NB4 (cell line): ENCODE measurements at places on chromosomes 6 and 20.

GRCh38 chr6:44980841-44981240 is 347.3 kb upstream of the RUNX2 start:
- no peak for DNase-seq

DNA sequence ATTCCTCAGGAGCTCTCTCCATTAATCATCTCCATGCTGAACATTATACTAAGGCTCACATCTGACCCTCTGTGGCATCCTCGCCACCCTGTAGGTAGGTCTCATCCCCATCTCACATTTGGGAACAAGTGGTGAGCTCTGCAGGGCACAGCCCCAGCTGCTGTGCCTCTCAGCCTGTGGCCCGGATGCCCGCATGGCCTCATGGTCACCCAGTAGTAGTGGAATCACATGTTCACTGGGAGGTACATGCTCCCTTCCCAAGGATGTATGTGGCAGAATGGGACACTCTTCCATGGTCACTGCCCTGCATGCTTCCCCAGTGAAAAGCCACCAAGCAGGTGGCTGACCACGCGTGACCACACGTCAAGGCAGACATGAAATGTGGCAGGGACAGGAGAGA is 26.3 kb upstream of the APMAP start:
- DNase-seq: no peak

DNA sequence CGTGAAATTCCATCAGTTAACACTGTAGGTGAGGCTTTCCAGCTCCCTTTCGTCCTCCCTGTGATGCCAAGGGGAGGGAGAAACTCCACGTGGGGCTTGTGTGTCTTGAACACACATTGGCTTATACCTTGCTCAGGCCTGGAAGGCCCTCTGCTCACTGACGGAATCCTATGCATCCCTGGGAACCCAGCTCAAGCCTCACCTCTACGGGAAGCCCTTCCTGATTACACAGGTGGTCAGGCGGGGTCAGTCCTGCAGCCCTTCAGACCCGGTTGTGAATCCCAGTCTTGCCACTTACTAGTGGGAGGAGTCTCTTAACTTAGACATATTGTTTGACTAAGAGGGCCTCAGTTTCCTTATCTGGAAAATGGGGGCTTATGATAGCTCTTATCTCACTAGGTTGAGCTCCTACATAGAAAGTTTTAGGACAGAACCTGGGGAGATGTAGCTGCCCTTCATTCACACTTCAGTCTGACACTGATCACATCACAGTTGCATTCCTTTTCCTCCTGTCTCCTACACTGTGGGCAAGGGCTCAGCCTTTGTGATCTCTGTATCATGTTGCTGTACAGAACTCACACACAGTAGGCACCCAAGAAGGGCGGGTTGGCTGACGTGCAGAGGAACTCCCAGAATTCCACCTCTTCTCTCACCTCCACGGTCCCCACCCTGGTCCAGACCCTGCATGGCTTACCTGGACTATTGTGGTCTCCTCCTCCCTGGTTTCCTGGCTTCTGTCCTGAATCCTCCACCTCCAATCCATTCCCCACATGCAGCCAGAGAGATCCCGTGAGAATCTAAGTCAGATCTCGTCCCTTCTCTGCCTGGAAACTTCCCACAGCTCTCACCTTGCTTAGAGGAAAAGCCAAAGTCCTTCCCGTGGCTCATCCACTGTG is 129.6 kb downstream of the CEBPB start:
- no peak for DNase-seq

DNA sequence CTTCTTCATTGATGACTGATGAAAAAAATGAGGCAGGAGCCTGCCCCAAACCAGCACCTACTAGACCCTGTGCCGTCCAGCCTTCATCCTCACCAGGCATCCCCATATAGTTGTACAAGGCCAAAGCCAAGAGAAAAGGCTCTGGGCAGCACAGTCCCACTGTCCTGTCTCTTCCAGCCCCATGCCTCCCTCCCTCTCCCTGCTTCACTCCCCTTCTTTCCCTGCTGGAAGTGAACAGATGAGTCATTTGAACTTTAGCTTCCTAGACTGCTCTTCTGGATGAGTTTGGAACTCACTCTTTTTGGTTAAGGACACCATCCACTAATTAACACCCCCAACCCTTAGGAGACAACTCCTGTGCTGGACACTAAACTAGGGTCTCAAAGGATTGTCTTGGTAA is 235.2 kb downstream of the LRFN2 start:
- no peak for DNase-seq

GRCh38 chr6:32112431-32112980 is 3.4 kb upstream of the TNXB start:
- DNase-seq: no peak

DNA sequence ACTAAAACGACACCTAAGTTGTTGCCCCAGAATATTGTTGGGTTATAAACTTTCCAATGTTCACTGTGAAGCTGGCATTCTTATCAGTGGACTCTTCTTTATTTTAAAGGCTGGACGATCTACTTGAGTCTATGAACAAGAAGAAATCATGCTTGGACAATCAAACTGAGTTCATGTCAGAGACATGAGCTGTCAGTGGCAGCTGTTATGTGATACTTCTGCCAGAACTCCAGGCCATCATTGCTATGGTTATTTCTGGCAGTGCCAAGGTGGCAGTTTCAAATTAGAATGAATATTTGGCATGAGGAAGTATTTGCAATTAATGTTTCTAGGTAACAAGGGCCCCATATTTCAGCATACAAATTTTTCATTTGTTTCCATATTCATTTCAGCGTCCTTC is 417.3 kb downstream of the LMBRD1 start:
- no peak for DNase-seq

DNA sequence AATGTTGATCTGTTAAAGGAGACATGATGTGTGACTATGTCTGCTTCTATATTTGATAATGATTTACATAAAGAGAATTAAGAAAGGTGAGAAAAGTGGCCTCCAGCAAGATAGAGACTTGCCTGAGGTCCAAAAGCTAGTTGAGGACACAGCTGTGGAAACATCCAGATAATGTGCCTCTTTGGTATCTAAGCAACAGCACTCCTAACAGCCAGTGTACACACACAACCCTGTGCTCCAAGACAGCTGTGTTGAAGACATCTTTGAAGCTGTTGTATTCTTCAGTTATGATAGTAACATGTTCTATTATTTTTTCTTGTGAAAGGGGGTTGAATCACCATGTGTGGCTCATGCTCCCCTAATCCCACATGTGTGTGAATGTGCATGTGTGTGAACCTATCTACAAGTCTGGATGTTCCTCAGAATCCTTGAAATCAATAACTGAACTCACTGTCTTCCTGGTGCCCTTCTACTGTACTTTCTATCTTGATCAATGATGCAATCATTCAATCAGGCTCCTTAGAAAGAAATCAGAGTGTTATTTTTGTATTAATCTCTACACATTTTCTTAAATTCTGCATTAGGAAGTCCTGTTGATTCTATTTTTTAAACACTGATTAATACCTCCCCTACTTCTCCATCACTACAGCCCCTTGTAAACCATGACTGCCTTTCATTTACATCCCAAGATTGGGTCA is 116.7 kb upstream of the SSTR4 start:
- no peak for DNase-seq

DNA sequence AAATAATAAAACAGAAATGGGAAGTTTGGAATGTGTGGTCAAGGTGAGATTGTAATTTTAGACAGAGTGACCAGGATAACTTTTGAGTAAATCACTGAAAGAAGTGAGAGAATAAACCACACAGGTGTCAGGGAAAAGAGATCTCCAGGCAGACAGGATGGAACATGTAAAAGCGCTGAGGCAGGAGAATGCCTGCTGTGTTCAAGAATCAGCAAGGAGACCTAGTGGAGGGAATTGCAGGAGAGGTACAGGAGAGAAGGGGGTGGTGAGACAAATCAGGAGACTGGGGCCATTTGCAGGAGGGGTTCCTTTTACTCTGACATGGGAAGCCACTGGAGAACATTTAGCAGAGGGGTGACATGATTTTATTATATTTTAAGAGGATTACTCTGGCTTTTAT is 456.7 kb downstream of the NKAIN2 start:
- no peak for DNase-seq

- peak; percentile 90 for DNase-seq
Observed at GRCh38 chr6:26556263-26557070, 18.3 kb downstream of the HMGN4 start.

GRCh38 chr20:64044484-64045247 is 4.8 kb downstream of the SOX18 start:
- DNase-seq: no peak

DNA sequence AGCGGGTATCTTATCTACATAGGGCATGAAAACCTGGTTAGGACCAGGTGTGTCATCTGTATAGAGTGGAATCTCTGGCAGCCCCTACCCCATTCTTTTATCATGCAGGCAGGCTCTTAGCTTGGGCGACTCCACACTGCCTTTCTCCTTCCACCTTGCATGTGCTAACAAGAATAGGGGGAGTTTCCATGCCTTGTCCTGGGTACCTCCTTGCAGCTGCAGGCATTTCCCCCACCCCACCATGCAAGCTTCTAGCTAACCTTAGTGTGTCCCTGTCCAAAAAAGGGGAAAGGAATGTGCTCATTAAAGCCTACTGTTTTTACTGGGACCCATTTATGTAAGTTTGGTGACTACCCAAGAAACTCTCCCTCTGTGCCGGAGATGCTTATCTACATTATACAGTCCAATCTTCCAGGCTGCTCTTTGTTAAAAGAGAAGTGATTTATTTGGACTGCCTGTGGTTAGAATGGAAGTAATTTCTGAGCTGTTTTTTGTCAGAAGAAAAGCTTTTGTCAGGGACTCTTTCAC is 10.5 kb upstream of the CEP43 start:
- DNase-seq: no peak

DNA sequence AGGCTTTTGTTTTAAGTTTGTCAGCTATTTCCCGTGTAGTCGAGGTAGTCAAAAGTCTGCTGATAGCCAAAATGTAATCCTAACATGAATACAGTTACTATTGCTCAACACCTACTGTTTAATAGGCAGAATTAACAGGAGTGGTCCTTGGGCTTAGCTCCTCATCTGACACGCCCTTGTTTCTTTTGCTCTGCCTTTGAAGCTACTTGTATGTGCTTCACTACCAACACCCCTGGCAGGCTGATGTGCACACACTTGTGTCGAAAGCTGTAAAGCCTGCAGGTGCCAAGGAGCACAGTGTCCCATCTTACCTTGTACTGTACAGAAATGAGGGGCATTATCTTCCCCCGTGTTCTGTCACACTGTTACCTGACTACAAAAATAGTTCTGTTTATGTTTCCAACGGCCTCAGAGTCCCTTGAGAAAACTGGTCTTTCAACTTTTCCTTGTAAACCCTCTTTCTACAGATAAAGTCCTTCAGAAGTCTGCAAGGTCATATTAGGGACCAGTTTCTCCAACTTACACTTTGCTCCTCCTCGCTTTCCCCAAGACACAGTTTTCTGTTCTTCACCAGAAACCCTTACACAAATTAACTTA is 9.3 kb downstream of the SDHAF4 start:
- peak; percentile 14 for DNase-seq

DNA sequence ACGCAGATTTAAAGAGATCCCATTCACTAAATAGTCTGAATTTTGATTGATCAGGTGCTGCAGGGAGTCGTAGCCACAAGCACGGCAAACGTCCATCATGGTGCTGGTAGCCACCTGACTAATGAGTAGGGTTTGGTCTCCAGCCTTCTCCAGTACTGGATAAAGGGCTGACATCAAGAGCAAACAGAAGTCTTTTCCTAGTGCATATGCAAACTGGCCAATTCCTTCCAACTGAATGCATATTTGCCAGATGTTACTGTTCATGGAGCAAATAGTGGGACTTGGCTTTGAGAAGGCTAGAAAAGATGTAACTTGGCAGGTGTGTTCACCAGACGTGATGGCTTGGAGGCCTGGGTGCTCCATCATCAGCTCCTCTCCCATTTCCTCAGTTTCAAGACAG is 21.6 kb downstream of the TTI1 start:
- DNase-seq: no peak

- DNase-seq: peak; percentile 33
Observed at GRCh38 chr6:96898241-96898851, 655 bp upstream of the NDUFAF4 start.

- peak; percentile 19 for DNase-seq
Observed at GRCh38 chr6:33954453-33954852, 150.7 kb upstream of the MLN start.

DNA sequence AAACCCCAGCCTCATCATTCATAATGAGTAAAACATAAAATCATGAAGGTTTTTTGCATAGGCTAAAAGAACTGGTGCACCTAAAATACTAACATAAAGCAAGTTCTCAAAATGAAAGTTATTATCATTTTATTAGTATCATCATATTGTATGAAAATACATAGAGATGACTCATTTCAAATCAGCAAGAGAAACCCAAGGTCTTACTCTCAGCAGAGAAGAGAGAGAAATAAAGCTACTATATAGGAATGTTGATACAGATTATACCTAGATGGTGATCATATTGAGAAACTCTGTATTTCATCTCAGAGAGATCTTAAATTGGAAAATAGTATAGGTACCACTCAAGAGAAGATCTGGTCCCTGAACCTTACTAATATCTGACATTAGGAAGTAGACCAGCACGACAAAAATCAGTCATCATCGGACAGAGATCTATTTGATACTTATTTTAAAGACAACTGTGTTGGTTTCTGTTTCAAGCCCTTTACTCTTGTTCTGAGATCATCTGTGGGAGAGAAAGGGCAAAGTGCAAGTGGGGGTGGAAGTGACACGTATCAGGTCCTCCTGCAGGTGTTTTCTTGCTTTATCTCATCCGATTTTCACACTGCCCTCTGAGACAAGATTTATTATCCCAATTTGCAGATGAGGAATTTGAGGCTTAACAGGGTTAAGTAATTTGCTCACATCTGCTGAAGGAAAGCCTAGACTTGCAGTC is 532.3 kb downstream of the MAFB start:
- no peak for DNase-seq

DNA sequence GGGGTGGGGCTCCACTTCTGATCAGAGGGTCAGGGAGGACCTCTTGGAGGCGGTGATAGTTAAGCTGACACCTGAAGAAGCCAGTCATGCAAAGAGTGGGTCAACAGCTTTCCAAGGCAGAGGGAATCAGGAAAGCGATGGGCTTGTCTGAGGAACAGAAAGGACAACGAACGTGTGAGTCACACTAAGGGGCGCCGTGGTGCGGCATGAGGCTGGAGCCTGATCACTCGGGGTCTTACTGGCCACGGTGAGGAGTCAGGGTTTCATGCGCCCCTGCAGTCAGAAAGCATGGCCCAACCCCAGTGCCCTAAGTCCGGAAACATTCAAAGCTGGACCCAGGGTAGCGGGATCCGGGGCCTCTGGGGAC is 50.6 kb upstream of the SLC32A1 start:
- DNase-seq: no peak

DNA sequence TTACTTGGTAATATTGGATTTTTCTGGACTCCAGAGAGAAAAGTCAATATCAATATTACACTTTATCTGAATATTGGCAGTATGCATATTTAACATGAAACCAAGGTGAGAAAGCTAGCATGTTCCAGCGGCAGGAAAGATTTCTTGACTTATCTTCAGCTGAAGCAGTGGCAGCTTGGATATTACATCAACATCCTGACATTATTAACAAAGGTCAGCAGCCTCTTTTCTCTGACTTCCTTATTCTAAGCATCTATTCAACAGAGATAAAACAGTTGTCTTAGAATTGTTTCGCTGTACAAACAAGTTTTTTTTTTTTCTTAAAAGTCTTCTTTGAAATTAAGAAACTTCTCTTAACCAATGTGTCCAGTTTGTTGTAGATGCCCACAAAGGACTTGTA is 11.8 kb downstream of the DCBLD1 start:
- DNase-seq: peak; percentile 48
